ENCODE measurements at places on chromosomes 12 and 14.

GRCh38 chr14:106681568-106681967, 1155.2 kb downstream of the TMEM121 start:
- no peak for DNase-seq

DNA sequence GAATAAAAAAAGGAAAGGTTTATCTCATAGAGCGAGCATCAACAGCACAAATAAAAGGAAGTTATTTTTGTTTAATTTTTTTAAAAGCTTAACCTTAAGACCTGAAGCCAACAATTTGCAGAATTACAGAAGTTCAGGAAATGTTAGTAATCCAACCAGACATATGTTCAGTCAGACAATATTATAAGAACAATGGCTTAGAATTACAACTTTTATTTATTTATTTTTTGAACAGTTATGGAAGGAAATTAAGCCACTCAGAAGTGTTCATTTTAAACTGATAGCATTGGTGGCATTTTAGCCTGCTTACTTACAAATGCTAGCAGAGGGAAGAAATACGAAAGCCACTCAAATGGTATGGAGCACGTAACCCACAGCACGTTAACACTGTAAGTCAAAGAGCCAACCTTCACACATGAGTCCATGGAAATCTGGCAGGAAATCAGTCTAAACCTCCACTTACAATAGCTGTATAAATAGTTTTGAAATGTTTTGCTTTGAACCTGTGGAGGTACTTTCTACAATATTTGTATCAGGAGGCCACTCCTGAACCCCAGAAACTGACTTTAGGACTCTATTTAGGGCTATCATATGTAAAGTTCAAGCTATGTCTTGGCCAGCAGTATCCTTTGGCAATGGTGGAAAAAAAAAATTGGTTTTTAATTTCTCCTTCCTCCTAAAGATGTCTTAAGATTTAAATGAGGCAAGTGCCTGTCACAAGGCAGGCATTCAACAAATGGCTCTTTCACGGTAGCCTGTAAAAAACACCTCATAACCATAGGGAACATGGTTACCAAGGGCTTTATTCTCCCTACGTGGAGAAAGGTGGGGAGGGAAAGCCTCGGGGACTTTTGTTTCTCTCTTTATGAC, 102.3 kb downstream of the ITPR2 start:
- no peak for DNase-seq

- no peak for DNase-seq
These were observed 87.2 kb downstream of the CEP83 start for GRCh38 chr12:94372461-94372860.

DNA sequence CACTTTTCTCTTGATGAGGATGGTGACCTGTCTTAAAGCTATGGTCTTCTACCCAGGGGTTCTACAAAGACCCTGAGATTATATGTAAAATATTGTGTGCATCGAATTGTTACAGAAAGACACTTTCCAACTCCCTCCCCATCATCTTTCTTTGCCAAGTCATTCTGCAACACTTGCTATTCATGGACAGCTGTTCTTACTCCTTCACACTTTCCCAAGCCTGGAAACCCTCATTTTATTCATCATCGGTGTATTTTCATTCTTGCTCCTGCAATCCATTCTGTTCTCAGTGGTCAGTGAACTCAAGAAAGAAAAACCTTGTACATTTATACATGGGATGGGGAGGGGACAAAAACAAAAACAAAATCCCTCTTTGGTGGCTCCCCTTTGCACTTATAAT, 90.5 kb upstream of the STXBP6 start:
- no peak for DNase-seq

GRCh38 chr14:21047378-21047781, 5.2 kb downstream of the RNASE7 start:
- no peak for DNase-seq

- DNase-seq: no peak
These were observed 19.1 kb downstream of the ZFYVE1 start for GRCh38 chr14:73007835-73008234.

DNA sequence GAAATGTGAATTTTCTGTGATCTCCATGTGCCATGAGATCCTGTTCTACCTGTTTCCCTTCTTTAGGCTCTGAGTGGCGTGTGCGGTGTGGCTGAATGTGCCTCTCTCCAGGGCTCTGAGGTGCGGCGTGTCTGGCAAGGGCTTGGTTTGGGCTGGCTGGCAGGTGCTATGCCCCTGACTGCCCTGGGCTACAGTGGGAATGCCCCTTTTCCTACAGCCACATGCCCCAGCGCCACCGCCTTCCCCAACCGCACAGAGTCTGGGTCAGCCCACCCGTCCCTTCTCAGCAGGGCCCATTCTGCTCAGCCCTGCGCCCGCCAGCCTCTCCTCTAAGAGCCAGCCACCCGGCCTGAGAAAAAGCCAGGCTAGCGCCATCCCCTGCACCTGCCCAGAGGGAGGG, 24.7 kb downstream of the BTBD6 start:
- no peak for DNase-seq

DNA sequence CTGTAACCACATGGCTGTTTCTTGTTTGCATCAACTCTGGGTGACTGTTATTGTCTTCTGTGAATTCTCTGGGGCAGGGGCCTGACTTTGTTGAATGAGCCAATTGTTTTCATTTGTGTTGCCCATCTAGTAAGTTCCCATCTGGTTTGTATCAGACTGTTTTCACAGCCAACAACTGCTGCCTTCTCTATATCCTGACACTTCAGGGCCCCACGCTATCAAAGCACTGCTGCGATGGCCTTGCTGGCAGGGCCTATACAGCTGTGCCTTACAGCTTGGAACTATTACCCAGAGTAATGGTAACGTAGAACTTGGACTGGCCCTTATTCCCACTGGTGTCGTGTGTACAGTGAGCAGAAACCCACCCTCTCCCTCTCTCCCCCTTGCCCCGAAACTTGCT, 104.3 kb upstream of the DACT1 start:
- DNase-seq: no peak

- DNase-seq: peak; percentile 88
These were observed at the start of gene STX2 for GRCh38 chr12:130838951-130839769. Gene STX2, minus strand, starts transcription at chr12:130839250. Its CDS starts 151 bp downstream, at chr12:130839099.

- no peak for DNase-seq
These were observed 222.5 kb upstream of the CNTN1 start for GRCh38 chr12:40469736-40470135.

DNA sequence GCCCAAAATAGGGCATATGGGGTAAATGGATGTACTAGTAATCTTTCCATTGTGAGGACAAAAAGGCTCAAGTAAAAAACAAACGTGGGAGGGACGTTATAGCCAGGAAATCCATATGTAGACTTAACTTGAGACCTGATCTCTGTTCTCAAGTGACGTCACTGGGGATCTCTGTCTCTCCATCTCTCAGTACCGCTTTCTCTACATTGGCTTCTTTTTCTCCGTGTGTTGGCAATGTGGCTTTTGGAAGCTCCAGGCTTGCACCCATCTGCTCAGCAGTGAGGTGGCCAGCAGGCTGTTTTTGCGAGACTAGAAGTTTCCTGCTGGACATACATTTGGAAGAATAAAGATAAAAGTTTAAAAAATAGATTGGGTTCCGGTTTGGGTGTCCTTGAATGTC, 66.0 kb upstream of the NRXN3 start:
- DNase-seq: no peak

- no peak for DNase-seq
These were observed 90.3 kb downstream of the PELI2 start for GRCh38 chr14:56208520-56208919.

- DNase-seq: no peak
These were observed 35.1 kb downstream of the PAPLN start for GRCh38 chr14:73272393-73272792.

- no peak for DNase-seq
These were observed 301.6 kb upstream of the SLC16A7 start for GRCh38 chr12:59294221-59294620.

DNA sequence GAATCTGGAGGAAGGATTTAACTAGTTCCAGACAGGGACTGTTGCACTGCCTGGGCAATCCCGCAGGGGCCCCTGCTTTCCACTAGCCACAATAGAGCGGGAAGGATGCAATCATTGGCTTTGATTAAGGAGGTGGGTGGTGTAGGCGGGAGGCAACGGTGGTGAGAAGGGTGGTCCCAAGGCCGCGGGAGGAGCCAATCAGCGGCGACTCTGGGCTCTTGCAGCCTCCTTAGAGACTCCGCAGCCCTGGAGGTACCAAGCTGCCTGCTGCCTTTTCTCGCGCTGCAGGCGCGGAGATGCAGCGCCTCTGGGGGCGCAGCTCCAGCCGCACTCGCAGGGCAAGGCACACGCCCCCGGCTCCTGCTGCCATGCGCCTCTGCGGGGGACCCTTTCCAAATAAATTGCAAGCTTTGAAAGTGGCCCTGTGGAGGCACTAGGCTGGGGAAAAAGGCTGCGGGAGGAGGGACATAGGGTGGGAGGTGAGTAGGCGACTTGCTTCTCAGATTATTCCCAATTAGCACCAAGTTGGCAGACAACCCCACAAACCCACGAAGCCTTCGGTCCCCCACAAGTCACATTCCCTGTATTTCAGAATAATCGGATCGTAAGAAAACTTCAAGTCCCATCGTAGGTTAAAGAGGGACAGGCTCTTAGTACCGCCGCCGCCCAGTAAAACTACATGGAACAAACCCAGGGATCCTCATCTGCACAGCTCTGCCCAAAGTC, 858 bp upstream of the KCNA1 start:
- DNase-seq: no peak

DNA sequence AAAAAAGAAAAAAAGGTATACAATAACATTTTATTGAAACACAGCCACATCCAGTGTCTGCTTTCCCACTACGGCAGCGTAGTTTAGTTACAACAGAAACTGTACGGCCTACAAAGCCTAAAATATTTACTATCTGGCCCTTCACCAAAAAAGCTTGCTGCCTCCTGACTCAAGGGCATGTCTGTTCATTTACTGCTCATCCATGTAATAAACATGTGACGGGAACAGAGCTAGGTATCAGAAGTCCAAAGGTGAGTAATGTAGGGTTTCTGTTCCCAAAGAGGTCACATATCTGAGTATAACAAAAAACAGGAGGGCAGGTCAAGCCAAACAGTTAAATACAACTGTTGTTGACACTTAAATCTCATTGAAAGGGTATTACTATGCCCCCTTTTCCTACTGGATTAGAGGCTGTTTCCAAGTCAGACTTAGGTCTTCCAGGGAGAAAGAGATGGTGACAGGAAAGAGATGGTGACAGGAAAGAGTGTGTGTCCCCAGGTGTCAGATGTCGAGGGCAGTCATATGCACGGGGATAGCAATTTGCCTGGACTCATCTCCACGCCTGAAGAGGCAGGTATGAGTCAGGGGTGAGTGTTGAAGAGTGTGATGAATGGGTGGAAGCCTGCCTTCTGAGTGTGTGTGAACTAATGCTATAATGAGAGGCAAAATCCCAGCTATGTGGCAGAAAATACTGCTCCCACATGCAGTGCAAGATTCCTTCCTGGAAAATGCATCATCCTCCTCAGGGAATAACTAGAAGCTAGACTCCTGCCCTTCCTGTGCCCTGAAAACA, 77.7 kb downstream of the MAP3K9 start:
- DNase-seq: no peak

- DNase-seq: no peak
These were observed 141.7 kb upstream of the GARIN6 start for GRCh38 chr12:99505805-99506204.

DNA sequence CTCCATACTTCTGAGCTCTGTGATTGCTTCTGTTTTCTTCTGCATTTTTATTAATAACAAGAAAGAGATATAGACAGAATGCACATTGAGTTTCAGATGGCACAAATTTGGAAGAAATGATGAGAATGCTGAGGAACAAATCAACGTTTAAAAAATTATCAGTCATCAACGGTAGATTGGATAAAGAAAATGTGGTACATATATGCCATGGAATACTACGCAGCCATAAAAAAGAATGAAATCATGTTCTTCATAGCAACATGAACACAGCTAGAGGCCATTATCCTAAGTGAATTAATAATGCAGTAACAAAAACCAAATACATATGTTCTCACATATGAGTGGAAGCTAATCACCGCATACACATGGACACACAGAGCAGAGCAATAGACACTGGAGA, 81.8 kb downstream of the DUSP6 start:
- DNase-seq: no peak

GRCh38 chr14:104469591-104469990, 110.0 kb upstream of the C14orf180 start:
- DNase-seq: no peak

All from activated T-cell treated with anti-CD3 and anti-CD28 coated beads for 24 hours (primary cell).